Bronchial epithelial cell (primary cell): ENCODE measurements at places on chromosomes 4 and X. TPM values are rescaled to one million over a fixed set of nuclear protein-coding genes. Genes with fewer than 3 reads are reported as not detected.

VCX2 gene
- not detected in 2 replicates for total RNA-seq

CTAG2 gene
- total RNA-seq = not detected in 2 replicates

NAP1L2 gene
- 0.26 and 0.38 TPM in 2 replicates for total RNA-seq

PNMA6E gene
- total RNA-seq = not detected in 2 replicates

RTL9 gene
- not detected in 2 replicates for total RNA-seq

DNA sequence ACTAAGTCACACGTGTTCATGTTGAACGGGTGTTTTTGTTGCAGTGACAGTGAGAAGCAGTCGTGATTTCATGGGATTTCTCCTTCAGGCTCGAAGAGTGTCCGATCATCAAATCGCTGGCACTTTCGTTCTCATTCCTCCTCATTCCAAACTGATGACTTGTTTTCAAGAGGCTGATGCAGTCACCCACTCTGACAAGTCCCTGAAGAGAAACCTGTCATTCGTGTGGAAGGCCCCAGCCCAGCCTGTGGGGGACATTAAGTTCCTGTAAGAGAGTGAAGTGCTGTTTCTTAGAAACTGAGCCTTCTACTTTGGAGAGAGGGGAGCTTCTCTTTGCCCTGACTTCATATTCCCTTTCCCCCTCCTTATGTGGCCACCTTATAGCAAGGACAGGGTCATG lies 8.0 kb downstream of the REELD1 start:
- DNase-seq = peak; percentile 71
